ENCODE measurements at places on chromosomes 6 and 20.
A peak's percentile ranks its signal among the peaks of the same experiment; 100 is the strongest.

DNA sequence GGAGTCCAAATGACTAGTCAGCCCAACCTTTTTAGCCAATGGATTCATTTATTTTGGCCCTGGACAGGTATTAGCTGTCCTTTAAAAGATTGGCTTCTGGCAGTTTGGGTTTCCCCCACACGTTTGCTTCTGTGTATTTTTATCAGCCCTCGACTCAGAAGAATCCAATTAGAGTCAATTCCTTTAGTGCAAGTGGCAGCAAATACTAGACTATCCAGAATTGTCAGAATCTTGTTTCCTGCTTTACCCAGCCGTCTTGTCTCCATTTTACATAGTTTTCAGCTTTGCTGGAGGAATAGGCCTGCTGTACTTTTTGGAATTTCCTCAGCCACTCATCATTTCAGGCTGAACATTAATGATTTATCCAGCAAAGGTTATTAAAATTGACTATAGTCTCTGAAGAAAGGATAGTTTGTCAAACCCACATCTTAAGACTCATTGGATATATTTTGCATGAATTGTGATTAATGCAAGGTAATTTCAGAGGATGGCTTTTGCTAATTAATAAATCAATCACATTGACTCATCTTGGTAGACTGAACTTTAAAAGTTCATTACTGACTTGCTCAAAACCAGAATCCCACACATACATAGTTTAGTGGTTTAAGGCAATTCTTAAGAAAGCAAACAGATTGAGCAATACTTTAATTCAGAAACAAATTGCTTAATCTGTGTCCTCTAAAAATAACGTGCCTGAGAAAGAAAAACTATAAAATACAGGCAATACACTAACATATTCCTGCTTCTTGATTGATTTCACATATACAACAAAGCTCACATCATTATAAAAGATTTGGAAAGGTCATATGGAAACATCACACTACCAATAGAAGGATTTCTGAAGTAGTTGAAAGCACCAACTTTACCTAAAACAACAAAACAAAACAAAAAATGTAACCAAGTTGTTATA is 62.9 kb upstream of the ZNF217 start:
- DNase-seq = peak; percentile 84

DNA sequence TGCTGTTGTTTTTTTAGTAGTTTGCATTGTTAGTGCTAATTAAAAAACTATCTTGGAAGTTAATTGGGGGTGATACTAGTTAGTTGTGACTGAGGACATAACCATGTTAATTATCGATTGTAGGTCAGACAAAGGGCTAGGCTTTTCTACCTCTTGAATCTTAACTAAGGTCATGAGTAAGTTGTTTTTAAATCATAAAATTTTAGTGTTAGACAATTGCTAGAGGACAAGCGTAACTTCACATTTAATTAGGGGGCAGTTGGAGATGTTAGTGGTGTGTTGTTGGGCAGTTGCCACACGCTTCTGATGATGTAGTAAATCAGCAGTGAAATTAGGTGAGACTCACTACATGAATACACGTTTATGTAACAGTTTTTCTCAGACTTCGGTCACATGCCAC is 619.1 kb upstream of the FLRT3 start:
- DNase-seq = no peak

DNA sequence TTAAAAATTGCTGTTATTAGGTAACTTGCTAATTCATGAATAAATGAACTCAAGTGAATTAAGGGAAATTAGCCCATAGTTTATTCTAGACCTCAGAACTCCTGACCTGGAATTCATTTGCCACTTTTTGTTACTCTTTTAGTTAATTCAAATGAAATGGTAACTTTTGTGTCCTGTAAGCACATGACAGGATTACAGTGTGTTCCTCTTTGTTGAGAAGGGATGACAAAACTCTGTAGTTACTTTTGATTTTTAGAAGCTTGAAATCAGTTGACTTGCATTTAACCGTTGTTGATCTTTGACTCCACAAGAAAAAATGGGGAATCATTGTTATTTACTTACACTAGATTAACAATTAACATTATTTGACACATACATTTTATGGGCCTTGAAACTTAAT is 6.2 kb downstream of the SLC9A8 start:
- DNase-seq = no peak

DNA sequence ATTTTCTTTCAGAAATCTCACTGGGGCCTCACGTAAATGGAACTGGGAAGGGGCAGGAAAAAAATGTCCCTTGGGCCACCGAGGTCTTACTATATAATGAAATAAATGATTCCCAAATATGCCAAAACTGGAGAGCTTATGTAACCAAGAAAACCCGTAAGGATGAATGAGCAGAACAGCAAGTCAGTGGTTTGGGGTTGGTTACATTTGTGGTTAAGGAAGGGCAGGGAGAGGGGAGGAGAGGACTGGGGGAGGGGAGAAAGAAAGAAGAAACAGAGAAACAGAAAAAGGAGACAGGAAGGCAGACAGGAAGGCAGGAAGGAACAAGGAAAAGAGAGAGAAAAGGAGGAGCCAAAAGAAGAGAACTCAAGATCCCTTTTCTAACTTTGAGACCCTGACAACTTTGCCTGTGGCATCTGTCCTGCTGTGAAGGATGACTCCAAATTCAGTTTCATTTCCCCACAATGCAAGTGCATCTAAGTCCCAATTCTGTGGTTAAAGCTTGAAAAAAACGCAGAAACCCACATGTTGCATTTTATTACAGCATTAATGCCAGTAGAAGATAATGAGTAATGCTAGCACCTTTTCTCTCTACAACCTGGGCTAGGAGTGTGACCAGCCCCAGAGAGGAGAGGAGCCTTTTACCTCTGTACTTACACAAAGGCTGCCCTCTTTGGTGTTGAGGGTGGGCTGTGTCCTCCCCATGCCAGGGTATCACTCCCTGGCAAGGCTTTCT is 10.8 kb upstream of the ARMC2 start:
- DNase-seq = no peak

- DNase-seq = no peak
These were observed 32.3 kb upstream of the RSPO4 start for GRCh38 chr20:1034415-1034789.

DNA sequence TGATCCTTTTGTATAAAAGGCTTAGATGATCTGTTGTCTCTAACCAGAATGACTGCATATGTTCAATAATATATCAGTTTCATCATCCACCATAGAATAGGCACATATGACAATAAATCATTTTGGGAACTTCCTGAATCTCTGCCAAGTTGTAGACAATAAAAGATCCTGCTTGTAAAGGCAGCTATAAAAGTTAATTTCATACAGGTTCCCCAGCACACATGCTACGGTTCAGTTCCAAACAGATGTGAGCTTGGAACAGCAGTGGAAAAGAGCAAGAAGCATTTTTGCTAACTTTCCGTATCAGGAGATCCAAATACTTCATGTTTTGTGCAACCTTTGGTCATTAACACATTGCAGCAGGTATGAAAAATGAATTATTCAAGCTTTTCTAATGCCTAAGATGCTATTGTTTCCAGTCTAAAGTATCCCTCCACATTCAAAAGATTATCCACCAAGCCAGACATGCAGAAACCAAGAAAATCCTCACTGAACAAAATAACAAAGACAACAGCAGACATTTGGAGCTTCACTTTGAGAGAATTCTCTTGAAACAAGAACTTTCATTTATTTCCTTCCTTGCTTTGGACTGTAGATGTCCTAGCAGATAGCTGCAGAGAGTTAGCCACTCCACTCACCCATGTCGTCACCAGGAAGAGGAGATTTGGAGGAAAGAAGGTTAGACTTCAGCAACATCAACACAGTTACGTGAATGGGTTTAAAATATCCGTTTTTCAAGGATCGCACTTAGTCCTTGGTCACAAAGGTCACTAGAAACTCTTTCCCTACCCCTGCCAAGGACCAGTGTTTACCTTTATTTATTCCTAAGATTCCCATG is 453.5 kb upstream of the JARID2 start:
- DNase-seq = peak; percentile 45

- no peak for DNase-seq
These were observed 28.9 kb downstream of the THBS2 start for GRCh38 chr6:169224716-169225115.

DNA sequence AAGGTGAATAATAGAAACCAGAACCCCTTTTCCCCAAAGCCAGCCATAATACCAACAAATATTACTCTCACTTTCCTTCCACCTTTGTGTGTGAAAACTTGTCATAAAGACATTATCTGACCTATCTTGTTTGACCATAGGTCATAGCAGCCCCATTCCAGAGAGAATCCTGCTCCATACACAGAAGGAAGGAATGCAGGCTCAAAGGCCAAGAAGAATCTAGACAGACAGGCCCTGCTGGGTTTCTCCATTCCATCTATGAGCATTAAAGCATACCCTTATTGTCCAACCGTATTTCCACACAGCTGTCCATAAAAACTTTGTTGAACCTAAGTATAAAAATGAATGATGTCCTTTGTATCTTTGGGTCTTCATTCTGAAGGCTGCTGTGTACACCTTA is 40.7 kb upstream of the KCNK5 start:
- no peak for DNase-seq

DNA sequence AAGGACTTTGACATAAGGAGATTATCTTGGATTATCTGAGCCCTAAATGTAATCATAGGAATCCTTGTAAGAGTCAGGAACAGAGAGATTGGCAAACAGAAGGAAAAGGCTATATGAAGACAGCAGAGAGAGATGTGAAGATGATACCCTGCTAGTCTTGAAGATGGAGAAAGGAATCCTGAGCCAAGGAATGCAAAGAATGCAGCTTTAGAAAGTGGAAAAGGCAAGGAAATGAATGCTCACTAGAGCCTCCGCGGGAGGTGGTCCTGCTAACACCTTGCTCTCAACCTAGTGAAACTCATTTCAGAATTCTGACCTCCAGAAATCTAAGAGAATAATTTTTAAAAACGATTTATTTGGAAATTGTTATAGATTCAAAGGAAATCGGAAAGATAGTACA is 117.1 kb downstream of the TBXT start:
- DNase-seq = no peak

DNA sequence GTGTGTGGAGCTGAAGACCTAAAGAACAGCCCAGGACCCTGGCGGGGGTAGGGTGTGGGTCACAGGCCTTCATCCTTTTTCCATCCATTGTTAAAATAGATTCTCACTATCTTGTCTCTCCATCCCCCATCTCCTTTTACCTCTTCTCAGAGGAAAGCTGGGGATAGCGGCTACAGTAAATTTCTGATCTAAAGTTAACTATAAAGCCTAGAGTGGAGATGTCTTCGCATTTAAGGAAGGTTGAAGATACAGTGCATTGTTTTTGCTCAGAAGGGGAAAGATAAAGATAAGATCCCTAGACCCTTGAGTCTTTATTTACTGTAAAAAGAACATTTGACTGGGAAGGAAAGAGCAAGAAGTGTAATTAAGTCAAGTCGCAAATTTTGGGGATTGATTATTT is 8.6 kb downstream of the FOXA2 start:
- DNase-seq = no peak
